ENCODE measurements at places on chromosomes 6 and 20.

- DNase-seq, result no peak
Measured at GRCh38 chr20:59668926-59669850, 64.8 kb downstream of the PHACTR3 start.

- peak; percentile 43 for DNase-seq
Measured at GRCh38 chr6:125872259-125872921, 81.6 kb downstream of the NCOA7 start.

GRCh38 chr20:53827292-53828087, 233.9 kb upstream of the ZNF217 start:
- DNase-seq, result no peak

- DNase-seq, result no peak
Measured at GRCh38 chr6:6251555-6252280, 68.7 kb downstream of the F13A1 start.

DNA sequence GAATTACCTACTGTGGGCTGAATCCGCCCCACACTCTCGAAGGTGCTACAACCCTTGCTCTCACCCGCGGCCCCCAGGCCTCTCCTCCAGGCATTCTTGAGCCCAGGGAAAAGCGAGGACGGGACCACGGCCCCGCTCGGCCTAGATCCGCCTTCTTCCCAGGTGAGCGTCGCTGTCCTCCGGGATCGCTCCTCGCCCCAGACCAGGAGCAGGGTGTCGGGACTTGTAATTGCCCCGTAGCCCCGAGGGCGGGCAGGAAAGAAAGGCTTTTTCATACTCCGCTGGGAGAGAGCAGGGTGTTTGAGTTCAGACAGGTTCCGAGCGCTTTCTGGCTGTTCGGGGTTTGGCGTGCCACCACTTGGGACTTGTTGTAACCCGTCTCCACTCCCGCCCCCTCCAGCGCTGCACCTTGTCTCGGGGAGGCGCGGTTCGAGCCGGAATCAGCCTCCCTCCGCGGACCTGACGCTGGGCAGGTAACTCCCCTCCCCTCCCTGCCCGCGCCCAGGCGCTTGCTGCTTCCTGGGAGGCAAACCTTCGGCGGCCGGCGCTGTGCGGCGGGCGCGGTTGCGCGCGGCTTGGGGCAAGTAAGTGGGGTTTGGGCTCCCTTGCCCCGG, at the start of gene FAM83B:
Gene FAM83B, plus strand, starts transcription at position 529 of the 614 bp plus-strand sequence. CDS start 23,476 bp downstream, outside the sequence.
- no peak for DNase-seq

DNA sequence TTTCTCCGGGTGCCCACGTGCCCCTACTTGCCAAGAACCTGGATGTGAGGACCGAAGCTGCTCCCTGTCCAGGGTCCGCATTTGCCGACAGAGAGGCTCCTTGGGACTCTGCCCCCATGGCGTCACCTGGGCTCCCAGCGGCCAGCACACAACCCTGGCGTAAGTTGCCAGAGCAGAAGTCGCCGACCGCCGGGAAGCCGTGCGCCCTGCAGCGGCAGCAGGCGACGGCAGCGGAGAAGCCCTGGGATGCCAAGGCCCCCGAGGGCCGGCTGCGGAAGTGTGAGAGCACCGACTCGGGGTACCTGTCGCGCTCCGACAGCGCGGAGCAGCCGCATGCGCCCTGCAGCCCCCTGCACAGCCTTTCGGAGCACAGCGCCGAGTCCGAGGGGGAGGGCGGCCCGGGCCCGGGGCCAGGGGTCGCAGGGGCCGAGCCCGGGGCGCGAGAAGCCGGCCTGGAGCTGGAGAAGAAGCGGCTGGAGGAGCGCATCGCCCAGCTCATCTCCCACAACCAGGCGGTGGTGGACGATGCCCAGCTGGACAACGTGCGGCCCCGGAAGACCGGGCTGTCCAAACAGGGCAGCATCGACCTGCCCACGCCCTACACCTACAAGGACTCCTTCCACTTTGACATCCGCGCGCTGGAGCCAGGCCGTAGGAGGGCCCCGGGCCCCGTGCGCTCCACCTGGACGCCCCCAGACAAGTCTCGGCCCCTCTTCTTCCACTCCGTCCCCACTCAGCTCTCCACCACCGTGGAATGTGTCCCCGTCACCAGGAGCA, 28.3 kb downstream of the ZNF831 start:
- DNase-seq, result no peak

- DNase-seq, result no peak
Measured at GRCh38 chr20:17227669-17228623, 1.1 kb downstream of the PCSK2 start.

- DNase-seq, result no peak
Measured at GRCh38 chr6:22064558-22064957, 232.3 kb downstream of the PRL start.

- DNase-seq, result no peak
Measured at GRCh38 chr20:24877652-24878051, 71.4 kb upstream of the CST7 start.

- no peak for DNase-seq
Measured at GRCh38 chr20:3168829-3169590, 4.3 kb downstream of the LZTS3 start.

GRCh38 chr6:5866547-5867051, 140.1 kb downstream of the NRN1 start:
- peak; percentile 12 for DNase-seq

- no peak for DNase-seq
Measured at GRCh38 chr6:152697634-152698033, at the start of gene MYCT1. TSS of gene MYCT1 (plus strand) at chr6:152697897. CDS start at chr6:152697903, 6 bp downstream.

- no peak for DNase-seq
Measured at GRCh38 chr6:36492092-36492491, 49.3 kb downstream of the KCTD20 start.

DNA sequence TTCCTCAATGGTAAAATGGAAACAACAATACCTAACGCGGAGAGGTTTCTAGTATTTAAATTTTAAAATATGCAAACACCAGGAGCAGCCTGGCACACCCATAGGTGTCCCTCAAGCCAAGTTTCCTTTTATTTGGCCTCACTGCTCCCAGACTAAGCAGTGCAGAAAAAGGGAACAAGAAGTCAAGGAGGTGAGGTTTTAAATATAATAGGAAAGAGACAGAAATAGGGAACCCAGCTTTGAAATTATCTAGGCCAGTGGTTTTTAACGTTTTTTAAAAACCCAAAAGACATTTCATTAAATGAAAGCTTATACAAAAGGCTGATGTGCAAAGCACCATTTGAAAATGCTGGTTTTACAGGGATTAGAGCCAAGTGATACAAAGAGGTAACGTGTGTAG, 109.6 kb downstream of the SLC22A3 start:
- DNase-seq, result no peak

DNA sequence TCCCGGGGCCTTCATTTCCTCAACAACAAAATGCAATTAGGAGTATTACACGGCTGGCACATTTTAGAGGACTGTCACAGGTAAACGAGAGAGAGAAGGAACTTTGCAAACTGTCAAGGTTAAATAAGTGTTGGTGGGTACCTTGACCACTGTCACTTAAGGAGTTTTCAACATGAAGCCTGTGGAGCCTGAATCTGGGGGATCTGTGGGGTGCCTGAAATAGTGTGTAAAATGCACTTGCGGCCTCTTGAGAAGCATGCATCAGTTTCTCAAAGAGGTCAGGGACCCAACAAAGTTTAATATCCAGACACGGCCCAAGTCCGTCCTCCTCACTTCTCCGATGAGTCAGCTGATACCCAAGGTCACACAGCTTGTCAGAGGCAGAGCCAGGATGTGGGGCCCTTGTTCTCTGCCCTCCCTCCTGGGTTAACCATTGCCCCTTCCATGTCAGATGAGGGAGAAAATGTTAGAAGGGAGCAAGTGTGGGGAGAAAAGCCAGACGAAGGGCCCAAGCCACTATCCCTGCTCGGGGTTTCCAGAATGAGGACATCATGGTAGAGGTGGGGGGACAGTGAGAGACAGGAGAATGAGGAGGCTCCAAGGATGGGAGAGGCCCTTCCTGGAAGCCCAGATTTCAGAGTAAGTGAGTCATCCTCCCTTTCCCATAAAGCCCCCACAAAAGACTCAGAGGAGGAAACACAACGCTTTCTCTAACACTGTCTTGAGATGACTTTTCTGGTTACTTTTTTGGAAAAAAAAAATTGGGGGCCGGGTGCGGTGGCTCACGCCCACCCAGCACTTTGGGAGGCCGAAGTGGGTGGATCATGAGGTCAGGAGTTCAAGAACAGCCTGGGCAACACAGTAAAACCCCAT, 42.2 kb downstream of the C6orf132 start:
- peak; percentile 83 for DNase-seq

GRCh38 chr6:72522735-72523141, 99.1 kb upstream of the KCNQ5 start:
- peak; percentile 17 for DNase-seq

- DNase-seq, result no peak
Measured at GRCh38 chr20:59004763-59005522, 2.1 kb downstream of the CTSZ start.

- DNase-seq, result no peak
Measured at GRCh38 chr6:167652042-167652700, 174.5 kb upstream of the AFDN start.

DNA sequence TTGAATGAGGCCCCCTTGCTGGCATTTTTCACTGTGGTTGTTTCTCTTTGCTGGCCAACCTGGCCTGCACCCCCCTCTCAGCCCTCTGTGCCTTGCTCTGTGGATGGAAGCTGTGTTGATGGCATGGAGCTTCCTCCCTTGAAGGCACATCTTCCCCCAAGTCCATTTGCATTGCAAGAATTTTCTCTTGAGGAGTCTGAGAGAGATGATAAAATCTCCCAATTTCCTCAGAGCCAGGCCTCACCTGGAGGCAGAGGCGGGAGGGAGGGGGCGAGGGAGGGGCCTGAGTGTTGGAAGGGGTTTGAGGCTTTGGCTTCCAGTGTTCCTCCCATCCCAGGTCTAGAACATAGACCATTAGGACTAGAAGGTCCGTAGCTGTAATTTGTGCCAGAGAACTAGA, 175.1 kb downstream of the SCP2D1 start:
- DNase-seq, result no peak

DNA sequence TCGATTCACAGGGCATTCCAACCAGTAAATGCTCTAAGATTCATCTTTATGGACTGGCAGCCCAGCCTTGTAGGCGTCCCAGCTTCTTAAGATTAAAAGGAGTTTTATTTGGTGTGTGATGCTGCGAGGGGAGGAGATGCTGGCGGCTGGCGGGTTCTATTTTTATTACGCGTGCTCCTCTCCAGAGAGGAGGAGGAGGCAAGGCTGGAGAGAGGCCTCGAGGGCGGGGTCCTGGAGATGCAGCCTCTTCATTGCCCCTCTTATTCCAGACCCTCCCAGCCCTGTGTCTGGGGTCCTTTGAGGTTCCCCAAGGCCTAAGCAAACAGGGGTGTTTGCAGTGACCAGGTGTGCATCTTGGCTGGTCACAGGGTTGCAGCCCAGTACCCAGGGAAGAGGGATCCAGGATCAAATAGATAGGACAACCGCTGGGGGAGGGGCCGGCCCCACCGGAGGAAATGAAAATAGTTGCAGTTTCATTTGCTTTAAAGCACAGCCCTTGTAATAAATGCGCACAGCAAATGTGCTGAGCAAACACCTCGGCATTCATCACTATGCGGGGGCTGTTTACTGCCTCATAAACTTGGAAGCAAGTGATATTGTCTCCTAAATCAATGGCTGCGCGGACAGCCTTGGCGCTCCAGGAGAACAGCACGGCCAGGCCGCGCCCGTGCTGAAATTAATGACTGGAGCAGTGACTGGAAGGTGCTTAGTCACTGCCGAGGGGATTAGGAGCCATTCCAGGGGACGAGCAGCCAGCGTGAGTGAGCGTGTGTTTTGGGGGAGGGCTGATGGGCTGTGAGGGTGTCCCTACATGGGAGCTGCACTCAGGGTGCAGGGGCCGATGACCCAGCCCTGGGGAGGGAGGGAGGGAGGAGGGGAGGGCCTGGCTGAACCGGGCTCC, 83.0 kb downstream of the TMEM242 start:
- peak; percentile 73 for DNase-seq

DNA sequence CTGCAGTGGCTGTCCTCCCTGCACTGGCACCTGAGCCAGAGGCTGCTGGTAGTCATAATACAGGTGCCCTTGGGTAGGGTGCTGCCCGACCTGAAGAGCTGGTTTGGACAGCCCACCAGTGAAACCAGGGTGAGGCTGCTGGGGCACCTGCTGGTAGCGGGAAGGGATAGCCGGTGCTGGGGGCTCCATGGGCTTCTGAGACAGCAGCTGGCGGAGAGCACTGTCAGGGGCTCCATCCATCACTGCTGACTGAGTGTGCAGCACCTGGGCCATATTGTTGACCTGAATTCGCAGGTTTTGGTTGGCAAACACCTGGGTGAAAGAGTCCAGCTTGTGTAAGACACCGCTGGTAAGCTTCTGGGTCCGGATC, 51.2 kb upstream of the MRPS10 start:
- DNase-seq, result no peak

DNA sequence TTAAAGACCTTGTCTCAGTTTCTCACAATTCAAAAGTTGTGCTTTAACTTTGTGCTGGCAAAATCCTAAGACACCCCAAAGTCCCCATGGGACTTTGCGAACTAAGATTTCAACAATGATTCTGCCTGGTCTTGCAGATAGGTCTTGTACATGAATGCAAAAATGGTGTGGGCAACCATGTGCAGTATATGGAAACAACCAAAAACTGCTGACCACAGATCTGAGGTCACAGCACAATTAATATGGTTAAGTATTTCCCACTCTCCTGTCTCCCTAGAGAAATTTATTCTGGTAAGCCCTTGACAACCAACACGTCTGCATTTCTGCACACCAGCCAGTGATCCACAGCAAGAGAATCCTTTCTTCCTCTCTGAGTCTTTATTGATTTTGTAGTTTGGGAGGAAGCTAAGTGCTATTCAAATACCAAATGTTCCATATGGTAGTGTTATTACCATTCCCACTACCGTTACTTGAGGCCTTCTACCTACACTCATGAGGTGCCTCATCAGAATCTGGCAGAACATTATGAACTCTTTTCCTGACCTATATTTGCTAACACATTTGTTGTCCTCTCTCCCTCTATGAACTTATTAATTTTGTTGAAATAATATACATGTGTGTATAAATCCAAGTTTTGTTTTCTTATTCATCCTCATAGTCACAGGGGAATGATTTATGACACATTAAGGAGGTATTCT, 178.7 kb downstream of the ATXN1 start:
- no peak for DNase-seq

DNA sequence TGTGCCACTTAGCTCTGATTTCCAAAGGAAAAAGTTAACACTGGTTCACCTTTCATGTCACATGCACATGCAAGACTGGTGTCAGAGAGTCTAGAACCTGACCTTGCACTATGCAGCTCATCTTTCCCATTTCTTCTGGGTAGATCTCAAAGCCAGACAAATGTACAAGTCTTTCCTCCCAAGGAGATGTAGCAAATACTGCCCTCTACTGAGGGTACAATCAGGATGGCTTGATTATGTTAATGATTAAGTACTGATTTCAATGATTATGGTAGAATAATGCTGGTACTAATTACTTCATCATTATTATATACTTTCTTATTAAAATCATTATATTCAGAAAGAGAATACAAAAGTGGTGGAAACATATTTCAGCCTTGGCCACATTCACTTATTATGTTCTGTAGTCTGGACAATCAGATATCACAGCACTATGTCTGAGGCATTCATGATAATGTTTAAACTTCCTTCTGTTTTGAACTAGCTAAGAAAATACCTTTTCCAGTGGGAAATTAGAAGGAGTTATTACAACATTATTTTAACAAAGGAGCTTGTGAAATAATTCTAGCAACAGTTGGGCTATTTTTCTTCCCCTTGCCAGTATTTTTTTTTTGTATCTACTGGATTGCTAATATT, 68.5 kb upstream of the FOXO3 start:
- peak; percentile 61 for DNase-seq

- DNase-seq, result no peak
Measured at GRCh38 chr6:34583861-34584604, 27.9 kb upstream of the SPDEF start.

- no peak for DNase-seq
Measured at GRCh38 chr6:88359530-88360202, 193.5 kb upstream of the CNR1 start.

GRCh38 chr20:32291166-32291565, 13.7 kb downstream of the KIF3B start:
- DNase-seq, result no peak

GRCh38 chr6:154623391-154623790, 109.8 kb upstream of the SCAF8 start:
- no peak for DNase-seq

Measured in ELR (cell line).